LHCN-M2 (cell line): ENCODE measurements at places on chromosomes 1 and 21. TPM values are rescaled to one million over a fixed set of nuclear protein-coding genes. Genes with fewer than 3 reads are reported as not detected.

Gene UTS2
- not detected in 2 replicates for total RNA-seq

Gene TRIM46
- total RNA-seq = 3.1 and 3.3 TPM in 2 replicates

Gene OR13G1
- not detected in 2 replicates for total RNA-seq

Gene PRKACB
- total RNA-seq = 24.0 and 29.3 TPM in 2 replicates

Gene TRIM67
- not detected in 2 replicates for total RNA-seq

Gene PDC
- not detected in 2 replicates for total RNA-seq

Gene DPYD
- total RNA-seq = 39.9 and 46.6 TPM in 2 replicates

Gene HEYL
- 41.6 and 52.6 TPM in 2 replicates for total RNA-seq

Gene CD1B
- not detected in 2 replicates for total RNA-seq

Gene CFH
- 133 and 165 TPM in 2 replicates for total RNA-seq

Gene CD48
- total RNA-seq = not detected in 2 replicates

Gene GCSAML
- not detected in 2 replicates for total RNA-seq

Gene IL24
- total RNA-seq = 0.17 TPM in 1 of 2 replicates, not detected in the other

Gene SH2D1B
- 0.11 and 0.13 TPM in 2 replicates for total RNA-seq

Gene CFAP107
- not detected in 2 replicates for total RNA-seq

Gene AKR1A1
- 64.3 and 67.5 TPM in 2 replicates for total RNA-seq

Gene SERPINC1
- total RNA-seq = not detected in 2 replicates

Gene MAP3K21
- under 0.01 TPM in 1 of 2 replicates, not detected in the other for total RNA-seq

Gene LRRC3
- total RNA-seq = not detected in 2 replicates

Gene OR10Z1
- total RNA-seq = not detected in 2 replicates

Gene YY1AP1
- 31.0 and 35.4 TPM in 2 replicates for total RNA-seq

Gene GLUL
- total RNA-seq = 314 and 387 TPM in 2 replicates
